ENCODE measurements at places on chromosomes 1 and 21.

DNA sequence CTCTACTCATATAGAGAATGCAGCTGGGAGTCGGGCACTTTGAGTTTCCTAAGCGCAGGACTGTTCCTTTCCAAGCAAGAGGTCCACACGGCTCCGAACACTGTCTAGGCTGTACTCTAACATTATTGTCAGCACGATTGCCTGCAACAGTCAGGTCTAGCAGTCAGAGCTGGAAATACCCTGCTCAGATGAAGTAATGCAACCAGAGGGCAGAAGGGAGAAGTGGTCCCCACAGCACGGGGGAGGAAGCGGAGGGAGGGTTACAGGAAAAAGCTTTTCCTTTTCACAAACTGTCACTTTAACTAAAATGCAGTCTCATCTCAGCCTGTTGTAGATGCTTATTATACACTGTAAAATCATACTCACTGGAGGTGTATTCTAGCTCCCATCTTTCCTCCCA lies 98.9 kb upstream of the SLC44A3 start:
- DNase-seq, result no peak

DNA sequence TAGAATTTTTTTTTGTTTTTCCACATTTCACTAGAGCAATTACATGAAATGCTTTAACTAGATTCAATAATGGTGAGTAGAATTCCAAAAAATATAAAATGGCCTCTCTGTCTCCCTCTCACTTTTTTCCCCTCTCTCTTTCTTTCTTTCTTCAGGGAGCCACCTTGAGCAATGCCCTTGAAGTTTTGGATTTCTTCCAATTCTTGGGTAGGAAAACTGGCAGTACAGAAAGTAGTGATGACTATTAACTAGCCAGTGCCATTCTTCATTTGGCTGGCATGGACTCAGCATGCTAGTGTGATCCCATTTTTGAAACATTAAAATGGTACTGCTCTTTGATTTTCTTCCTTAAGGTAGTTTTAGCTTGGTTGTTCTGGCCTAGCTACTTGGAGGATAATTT lies 4.5 kb upstream of the FNBP1L start:
- DNase-seq, result no peak

DNA sequence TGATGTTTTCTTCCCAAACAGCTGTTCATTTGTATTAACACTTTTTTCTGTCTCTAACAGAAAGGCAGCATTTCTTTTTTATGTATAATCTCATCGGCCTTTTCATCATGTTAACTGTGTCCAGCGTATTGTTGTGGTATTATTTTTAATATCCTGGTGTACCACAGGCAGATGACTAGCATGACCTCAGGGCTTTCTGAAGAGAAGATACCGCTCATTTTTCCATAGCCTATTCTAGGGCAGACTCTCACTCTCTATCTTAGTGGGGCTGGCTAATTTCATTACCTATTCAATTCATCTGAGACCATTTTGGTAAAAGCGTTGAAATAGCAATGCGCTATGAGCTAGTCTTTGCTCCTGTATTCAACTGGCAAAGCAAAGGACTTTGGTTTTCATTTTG lies 209.9 kb downstream of the SDCCAG8 start:
- no peak for DNase-seq

- DNase-seq, result no peak
These were observed 7.0 kb downstream of the TCHH start for GRCh38 chr1:152107984-152108881.

DNA sequence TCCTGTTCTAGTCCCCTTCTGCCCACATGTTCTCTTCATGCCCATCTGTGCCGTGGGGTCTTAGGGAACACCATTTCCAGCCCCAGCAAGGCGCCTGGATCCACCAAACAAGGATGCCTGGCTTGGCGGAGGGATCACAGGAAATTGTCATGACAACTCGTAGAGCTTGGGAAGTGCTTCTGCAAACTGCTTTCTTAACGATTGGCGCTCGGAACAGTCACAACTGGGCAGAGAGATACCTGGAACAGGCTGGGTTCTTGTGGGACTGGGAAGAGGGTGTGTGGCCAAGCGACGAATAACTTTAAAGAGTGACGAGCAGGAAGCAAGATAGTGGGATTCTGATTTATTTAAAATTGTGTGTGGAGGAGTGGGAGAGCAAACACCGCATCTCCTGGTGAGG lies 329.8 kb downstream of the RPS6KC1 start:
- DNase-seq, result no peak

- no peak for DNase-seq
These were observed 38.9 kb upstream of the TARDBP start for GRCh38 chr1:10973552-10973951.

DNA sequence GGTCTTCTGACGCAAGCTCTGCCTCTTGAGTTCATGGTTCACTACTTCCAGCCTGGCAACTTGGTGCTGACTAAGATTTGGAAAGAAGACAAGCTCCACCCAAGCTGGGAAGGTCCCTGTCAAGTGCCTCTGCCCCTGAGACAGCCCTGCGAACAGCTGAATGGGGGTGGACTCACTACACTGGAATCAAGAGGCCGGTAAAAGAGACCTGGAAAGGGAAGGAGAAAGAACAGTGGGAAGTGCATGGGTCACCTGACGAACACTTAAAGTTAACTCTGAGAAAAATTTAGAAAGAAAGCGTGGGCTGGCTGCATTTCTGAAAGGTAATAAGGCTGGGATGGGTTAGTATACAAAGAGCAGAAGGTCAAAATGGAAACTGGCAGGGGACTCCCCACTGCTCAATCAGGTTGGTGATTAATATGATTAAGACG lies 26.1 kb upstream of the ZNF496 start:
- no peak for DNase-seq

DNA sequence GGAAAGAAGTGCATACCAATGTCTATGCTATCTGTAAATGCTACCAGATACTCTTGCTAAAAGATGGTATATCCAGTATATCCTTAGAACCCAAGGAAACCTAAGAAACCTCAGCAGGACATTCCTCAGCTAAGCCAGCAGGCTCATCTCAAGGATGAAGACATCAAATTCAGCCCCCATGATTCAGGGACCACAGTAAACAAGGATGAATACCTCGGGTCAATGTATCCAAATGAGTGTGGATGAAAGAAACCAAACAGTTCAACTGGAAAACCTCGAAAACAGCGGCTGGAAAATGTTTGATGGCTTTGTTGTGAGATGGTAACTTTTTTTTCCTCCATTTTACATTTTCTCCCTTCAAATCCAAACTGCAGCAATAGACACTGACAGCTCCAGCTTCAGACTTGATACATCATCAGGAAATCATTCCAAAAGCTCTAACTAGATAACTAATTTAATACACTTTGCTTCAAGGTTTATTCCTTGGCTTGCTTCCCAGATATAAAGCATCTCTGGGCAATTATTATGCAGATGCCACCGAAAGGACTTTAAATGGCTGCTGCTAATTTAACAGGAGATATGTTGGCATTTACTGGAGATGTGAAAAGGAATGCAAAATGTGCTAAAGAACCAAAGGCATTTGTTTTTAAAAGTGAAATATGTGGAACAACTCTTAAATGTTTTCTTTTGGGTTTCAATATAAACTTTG lies 73.6 kb downstream of the SMYD2 start:
- DNase-seq, result no peak

GRCh38 chr1:86504895-86505563 lies 36.3 kb downstream of the CLCA1 start:
- no peak for DNase-seq

DNA sequence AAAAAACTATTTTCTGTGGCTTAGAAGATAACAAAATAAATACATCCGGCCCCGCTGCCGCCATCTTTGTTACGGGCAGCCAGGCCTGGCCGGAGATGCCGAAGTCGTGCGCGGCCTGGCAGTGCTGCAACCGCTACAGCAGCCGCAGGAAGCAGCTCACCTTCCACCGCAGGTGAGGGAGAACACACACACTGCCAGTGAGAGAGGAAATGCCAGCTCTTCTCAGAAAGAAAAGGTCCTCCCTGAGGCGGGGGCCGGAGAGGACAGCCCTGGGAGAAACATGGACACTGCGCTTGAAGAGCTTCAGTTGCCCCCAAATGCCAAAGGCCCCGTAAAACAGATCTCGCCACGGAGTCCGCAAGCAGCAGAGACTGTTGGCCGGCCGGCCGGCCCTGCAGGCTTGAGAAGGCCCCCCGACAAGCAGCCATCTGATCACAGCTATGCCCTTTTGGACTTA lies 323.2 kb downstream of the AMY1C start:
- no peak for DNase-seq

- DNase-seq, result no peak
These were observed 58.4 kb downstream of the KLHDC7A start for GRCh38 chr1:18539171-18539570.

DNA sequence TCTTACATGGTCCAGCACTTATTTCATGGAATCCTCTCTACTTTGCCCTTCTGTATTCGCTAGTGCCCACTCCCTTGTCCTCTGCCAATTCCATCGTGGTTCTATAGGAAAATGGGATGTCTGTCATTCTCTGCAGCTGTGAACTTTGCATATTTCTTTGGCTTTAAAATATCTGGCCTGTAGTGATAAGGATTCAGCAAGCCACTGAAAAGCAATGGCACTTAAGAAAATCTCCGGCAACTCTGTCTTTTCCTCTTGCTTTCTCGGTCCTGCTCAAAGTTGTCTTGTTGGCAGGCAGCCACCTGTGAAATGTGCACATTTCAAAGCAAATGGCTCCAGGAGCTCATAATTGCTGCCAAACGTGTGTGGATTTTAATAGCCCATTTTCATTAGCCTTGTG lies 91.8 kb downstream of the CHD1L start:
- DNase-seq, result no peak

- DNase-seq, result no peak
These were observed 862.0 kb upstream of the NEGR1 start for GRCh38 chr1:73144311-73144710.

DNA sequence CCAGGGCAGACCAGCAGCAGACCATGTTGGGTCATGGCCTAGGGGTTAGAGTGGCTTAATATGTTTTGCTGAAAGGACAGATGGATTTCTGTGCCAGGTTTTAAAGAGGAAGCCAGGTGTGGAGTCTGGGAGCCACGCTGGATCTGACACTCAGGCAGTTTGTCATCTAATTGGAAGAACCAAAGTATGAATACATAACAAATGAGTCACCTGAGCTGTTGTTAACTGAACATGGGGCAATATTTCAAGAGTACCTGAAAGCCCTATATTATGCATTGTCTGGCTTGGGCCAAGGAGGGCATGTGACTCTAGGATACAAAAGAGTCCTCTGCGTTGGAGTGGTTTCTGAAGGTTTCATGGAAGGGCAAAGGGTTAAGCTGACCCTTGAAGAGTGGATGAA lies 70.6 kb downstream of the LMO4 start:
- no peak for DNase-seq

DNA sequence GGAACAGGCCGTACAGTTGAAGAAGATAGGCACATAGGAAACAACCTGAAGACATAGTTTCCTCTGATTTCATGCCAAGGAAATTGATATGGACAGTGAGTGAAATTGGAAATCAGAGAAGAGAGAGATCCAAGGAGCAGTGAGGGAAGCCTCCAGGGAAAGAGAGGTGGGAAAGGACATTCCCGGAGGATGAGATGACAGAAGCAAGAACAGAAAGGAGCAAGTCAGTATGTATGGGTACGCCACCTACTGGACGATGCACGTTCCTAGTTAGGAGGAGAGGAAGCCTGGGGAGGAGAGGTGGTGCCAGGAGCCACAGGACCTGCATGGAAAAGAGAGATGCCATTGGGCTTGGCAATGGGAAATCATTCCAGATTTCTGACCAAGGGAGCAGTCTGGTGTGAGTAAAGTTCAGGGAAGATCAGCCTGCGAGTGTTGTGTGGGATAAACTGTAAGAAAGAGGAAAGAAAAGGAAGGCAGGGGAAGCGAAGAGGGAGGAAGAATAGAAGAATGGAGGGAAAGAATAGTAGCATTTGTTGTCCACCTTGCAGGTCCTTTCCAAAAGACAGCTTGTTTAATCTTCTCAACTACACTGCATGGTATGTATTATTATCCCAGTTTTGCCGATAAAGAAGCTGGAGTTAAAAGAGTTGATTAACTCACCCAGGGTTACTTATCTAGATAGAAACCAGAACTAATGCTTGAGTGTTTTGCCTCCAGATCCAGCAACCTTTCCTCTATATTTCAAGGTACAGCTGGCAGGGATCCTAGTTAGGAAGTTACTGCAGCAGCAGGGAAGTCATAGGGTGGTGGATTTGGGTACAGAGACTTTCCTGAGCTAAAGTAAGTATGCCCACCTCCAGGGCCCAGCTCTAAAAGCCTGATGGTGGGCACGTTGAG lies 27.4 kb downstream of the C1orf116 start:
- DNase-seq, result no peak

GRCh38 chr1:188371295-188371806 lies 1542.6 kb downstream of the PLA2G4A start:
- no peak for DNase-seq

DNA sequence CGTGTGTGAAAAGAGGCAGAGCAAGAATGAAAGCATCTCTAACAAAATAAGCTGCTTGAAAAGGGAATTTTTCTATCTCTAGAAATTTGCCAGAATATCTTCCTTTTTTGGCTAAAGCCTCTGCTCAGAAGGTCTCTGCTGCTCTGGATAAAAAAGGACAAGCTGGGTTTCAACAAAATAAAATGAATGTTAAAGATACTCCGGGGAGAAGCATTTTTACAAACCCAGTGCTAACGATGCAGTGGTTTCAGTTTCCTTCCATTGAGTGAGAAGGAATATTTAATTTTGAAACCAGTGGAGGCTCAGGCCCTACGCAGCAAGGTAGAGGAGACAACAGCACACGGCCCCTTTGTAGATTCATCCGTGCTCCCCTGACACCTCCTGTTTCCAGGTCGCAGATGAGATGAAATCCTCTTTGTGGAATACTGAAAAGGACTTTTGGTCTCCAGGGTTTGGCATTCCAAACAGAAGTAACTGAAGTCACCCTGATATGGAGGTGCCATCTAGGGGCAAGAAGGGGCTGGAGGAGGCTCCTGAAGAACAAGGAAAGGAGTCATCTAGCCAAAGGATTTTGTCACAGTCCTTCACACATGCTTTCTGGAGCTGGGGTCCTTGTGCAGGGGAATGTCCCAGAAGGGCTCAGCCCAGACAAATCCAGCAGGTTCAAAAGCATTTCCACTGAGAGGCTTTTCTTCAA lies 65.7 kb upstream of the SYT6 start:
- no peak for DNase-seq

GRCh38 chr1:181508486-181509165 lies 25.3 kb downstream of the CACNA1E start:
- DNase-seq, result no peak

DNA sequence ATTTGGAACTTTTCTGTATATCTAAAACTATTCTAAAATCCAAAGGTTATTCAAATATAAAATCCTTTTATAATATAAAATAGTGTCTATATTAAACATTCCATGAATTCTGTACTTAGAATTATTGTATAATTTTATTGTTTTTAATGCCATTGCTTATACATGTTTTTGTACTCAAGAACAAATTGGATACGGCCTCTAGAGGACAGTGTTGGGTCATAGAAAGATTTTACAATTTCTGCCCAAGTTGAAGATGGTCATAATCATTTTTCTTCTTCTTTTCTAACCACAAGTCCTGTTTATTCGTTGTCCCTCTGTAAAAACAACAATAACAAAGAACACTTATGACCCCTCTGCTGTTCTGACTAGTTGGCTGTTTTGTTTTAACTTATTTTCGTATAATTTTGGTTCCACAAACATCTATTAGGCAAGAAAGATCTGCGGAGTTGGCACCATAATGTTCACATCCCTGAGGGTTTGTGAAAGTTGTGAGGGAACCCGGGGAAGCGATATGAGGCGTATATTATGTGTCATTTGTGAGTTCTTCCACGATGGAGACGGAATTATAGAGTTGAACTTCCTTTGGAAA lies 75.7 kb upstream of the KIF26B start:
- DNase-seq, result no peak

- DNase-seq, result no peak
These were observed 590 bp downstream of the CNN3 start for GRCh38 chr1:94926126-94926914.
